ENCODE measurements at places on chromosomes 5 and 9.

DNA sequence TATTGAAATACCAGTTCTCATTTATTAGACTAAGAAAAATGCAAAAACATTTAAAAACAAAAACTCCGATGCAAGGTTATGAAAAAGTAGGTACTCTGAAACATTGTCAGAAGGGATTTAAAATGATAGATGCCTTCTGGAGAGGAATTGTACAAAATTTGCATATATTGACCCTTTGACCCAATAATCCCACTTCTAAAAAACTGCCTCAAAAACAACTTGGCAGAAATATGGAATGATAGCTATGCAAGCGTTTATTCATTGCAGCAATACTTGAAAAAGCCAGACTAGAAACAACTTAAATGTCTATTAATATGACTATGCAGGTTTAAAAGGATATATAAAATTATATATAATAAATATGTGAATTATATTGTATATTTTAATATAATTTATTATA, 118.4 kb downstream of the PLK2 start:
- no peak for DNase-seq

- no peak for DNase-seq
Measured at GRCh38 chr5:136613230-136613629, 247.9 kb upstream of the TRPC7 start.

GRCh38 chr5:145283141-145283810, 551.9 kb downstream of the PRELID2 start:
- no peak for DNase-seq

DNA sequence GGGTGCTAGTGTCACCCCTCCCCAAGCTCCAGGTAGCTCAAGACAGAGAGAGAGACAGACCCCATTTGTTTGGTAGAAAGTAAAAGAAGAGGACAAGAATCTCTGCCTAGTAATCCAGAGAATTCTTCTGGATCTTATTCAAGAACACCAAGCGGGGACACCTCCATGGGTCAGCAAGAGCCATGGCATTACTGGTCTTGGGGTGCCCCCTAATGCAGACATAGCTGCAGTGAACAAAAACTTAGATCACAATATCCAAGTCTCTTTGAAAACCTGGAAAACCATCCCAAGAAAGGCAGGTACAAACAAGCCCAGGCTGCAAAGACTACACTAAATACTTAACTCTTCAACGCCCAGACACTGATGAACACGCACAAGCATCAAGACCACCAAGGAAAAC, 29.9 kb upstream of the PDE4D start:
- no peak for DNase-seq

- DNase-seq = no peak
Measured at GRCh38 chr9:129698254-129698757, 32.9 kb downstream of the PRRX2 start.

DNA sequence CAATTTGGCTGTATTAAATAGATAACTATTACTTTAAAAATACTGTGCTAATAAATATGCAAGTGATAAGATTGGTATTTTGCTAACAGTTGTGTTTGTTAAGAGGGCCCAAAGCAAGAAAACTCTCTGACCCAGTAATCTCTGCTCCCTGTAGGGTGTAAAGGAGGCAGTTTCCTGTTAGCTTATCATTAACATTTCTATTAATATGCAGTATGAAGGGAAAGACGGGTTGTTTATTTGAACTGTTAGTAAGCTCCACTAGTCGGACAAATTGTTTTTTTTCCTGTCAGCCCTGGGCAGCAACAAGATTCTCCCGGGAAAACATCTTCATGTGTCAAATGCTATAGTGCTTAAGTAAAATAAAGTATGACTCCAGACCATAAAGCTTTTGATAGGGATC, 35.6 kb downstream of the ERP44 start:
- DNase-seq = no peak

- DNase-seq = no peak
Measured at GRCh38 chr5:95392593-95393182, 1.5 kb downstream of the FAM81B start.

DNA sequence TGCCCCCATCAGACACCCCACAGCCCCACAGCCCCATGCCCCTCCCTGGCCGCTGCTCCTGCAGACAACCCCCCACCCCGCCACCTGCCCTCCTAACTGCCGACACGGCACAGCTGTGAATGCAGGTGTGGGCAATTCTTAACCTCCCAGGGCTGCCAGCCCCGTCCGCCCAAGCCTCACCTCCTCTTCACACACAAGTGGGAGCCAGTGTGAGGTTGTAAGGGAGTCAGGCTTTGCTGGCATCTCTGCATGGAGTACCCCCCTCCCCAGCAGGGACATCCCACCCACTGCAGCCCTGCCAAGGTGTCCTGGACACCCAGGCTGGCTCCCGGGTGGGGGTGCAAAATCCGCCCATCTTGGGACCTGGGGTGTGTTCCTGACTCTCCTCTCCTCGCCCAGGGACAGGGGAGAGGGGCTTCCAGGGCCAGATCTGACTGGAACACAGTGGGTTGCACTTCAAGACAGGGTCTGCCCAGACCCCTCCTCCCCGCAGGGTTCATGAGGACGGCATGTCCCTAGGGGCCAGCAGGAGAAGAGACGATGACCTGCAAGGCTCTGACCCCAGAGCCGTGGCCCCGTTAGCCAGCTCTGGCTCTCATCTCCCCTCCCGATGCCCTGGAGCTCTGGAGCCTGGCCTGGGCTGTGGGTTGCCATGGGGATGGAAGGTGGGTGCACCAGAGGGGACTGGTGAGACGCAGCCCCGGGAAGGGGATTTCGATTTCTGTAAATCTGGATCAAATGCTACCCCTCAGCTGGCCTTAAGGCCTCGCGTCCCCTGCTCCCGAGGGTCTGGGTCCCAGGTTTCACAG, 34.4 kb downstream of the SARDH start:
- DNase-seq = no peak

DNA sequence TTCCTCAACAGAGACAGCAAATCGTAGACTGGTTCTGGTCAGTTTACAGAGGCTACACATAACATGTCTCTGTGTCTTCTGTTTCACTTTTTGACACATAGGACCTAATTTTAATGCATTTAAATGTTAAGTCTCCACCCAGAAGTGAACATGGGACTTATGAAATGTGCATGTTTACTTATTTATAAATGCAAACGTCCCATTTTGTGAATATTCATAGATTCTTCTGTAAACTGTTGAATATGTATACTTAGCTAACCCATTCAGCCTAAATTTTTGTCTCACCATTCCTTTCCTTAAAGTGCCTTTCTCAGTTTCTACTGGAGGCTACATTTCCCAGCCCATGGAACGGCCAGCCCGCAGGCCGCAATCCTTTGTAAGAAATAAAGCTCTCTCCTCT, 137.2 kb downstream of the PLCXD3 start:
- DNase-seq = no peak

GRCh38 chr9:117313989-117314388, 100.9 kb downstream of the ASTN2 start:
- DNase-seq = no peak

DNA sequence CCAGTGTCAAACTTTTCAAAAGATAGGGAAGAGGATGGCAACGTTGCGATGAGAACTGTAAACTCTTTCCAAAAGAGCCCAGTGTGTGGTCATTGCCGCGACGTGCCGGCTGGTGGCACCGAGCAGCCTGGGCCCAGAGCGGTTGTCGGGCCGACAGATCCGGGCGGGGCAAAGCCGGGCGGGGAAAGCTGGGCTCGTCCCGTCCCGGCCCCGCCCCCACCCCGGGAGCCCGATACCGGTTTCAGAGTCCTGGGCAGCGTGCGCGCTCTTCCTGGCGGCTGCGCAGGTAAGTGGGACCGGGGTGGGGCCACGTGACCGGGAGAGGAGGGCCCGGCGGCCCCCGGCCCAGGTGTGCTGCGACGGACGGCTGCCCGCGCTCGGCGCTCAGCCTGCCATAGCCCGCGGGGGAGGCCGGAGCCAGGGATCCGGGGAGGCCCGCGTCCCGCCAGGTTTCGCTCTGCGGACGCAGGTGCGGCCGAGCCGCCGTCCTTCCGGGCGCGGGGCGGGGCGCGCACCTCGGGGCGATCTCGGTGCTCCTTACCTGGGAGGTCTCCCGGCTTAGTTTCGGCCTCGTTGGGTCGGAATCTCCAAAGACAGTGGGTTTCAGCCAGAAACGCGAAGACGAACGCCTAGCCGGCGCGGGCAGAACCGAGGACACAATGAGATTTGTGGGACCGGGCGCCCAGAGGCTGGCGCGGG, at the start of gene MARVELD2:
Gene MARVELD2, plus strand, starts transcription at position 232 of the 699 bp plus-strand sequence. CDS start 4,270 bp downstream, outside the sequence.
- DNase-seq = no peak

- DNase-seq = no peak
Measured at GRCh38 chr9:131095666-131096268, 564 bp upstream of the AIF1L start.

GRCh38 chr5:92911293-92911692, 669.7 kb downstream of the NR2F1-AS1 start:
- DNase-seq = no peak

- no peak for DNase-seq
Measured at GRCh38 chr9:1922026-1922425, 93.1 kb upstream of the SMARCA2 start.

DNA sequence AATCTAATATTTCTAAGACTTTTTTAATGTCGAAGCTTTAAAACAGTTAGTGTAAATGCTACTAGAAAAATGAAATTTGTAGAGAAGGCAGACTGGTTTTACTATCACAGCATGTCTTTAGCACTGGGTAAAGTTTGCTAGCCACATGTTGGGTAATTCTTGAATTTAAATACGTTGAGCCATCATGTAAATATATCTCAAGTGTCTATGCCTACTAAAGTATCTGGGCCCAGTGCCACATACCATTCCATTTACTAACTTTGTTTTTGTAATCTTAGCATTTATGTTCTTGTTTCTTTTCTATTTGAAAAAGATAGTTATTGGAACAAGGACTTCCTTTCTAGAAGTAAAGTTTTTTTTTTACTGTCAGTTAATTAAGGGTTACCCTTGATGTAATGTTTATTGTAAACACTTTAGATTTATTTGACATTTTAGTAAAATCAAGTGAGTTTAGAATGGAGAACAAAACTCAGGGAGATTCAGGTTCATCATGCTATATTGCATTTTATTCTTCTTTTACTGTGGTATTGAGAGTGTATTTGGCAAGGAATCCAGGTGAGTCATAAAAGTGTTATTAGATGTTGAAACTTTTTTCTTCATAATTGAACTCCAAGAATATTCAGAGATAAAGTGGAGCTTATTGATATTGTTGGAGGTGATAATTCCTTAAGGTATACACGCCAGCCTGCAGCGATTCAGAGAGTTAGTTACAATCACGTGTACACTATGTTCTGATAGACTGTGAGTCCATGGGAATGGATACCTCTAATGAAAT, 182.4 kb downstream of the CCDC171 start:
- DNase-seq = no peak

DNA sequence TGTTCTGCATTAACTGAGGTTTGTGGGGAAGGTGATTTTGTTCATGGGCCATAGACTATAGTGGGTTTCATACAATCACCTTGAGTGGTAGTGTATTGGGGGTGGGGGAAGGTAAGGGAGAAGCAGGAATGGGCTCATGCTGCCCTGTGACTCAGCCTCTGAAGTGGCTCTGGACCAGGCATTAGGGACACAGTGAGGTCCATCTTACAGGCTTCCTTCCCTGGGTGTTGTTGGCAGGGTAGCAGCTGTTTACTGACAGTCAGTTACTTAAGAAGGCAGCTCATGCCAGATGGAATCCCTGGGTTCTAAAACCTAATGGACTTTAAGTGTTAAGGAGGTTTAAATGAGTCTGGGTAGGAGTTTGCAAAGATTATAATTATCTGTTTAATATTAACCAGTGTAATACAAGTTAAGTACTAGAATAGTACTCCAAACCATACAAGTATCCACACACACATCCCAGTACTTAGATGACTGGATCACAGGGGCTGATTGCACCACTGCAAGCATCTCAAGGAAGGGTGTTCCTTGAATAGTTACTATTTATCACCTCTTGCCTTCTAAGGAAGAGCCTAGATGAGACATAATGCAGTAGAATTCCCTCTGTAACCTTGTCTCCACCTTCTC, 59.3 kb downstream of the CAST start:
- no peak for DNase-seq

- DNase-seq = no peak
Measured at GRCh38 chr5:131381777-131382176, 117.9 kb downstream of the CDC42SE2 start.

GRCh38 chr5:154191467-154192261, 1.1 kb downstream of the GALNT10 start:
- no peak for DNase-seq

GRCh38 chr5:153670101-153670500, 179.6 kb downstream of the GRIA1 start:
- no peak for DNase-seq

- DNase-seq = no peak
Measured at GRCh38 chr9:137222190-137223077, at the start of gene RNF208. Gene RNF208 (minus strand): TSS chr9:137222240. CDS start chr9:137221212, 1,028 bp downstream.

GRCh38 chr5:56386046-56386445, 152.9 kb upstream of the ANKRD55 start:
- DNase-seq = no peak

Measured in stimulated activated CD8-positive, alpha-beta memory T cell treated with anti-CD3 and anti-CD28 coated beads, Interleukin-4, amount 100 ng/mL, for 4 hours (primary cell).